ENCODE measurements at places on chromosomes 13 and 19. TPM values are rescaled to one million over a fixed set of nuclear protein-coding genes. Genes with fewer than 3 reads are reported as not detected.

The CACNG6 gene
- not detected for total RNA-seq

The MAU2 gene
- total RNA-seq = 56.7 TPM

The ADM5 gene
- total RNA-seq = 2.0 TPM

The ZNF784 gene
- 9.9 TPM for total RNA-seq

The CGB3 gene
- not detected for total RNA-seq

The SPART gene
- 11.4 TPM for total RNA-seq

- no peak for DNase-seq
Measured at GRCh38 chr13:99251921-99252320, 6.3 kb downstream of the GPR18 start.

GRCh38 chr19:5115771-5116202 lies 146.9 kb downstream of the KDM4B start:
- no peak for DNase-seq

DNA sequence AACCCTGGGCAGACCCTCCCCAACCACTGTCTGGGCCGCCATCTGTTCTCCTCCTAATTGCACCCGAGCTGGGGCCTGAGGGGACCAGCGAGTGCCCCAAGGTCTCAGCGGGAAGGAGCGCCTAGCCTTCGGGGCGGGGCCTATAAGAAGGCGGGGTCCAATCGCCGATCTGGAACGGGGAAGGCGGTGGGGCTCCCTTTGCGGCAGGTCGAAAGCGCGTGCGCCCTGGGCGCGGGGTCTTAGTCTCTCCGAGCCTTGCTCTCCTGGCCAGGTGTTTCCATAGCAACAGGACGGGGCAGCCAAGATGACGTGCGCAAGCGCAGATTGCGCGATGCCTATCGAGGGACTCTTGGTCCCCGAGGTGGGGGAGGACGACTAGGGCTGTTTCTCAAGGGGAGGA lies 2.8 kb downstream of the MAST1 start:
- DNase-seq = no peak

DNA sequence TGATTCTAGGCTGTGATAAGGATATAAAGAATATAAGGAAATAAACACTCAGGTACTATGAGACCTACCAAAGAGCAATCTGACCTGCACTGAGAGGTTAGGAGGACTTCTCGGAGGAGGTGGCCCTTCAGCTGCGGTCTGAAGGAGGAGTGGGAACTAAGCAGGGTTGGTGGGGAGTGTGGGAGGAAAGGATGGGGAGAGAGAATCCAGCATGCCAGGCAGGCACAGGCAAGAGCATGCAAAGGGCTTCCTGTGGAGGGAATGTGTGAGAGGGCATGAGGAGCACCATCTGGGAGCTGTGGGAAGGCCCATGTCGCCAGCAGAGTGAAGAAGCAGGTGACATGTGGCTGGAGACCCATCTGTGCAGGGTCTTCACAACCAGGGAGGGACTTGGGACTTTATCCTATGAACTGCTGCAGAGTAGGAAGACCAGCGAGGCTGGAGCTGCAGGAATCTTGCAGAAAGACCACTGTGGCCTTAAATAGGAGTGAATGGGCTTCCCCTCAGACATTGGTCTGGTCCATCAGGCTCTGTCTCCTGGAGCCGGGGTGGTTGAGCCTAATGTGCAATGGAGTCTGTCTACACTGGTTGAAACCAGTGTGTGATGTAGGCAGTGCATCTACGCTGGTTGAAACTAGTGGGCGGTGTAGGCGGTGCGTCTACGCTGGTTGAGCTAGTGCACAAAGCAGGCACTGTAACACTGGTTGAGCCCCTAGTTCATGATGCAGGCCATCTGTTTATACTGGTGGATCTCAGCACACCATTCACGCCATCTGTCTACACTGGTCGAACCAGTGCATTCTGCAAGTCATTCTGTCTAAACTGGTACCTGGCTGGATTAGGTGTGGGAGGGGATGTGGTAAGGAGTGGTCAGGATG lies 6.4 kb downstream of the CHST8 start:
- DNase-seq = no peak
